SK-N-SH treated with all-trans-retinoic acid at 6 μM for 48 hours (cell line): ENCODE measurements at places on chromosomes 1 and 21.

- ATAC-seq, result no peak
Observed at GRCh38 chr1:171515741-171516140, 30.4 kb downstream of the PRRC2C start.

DNA sequence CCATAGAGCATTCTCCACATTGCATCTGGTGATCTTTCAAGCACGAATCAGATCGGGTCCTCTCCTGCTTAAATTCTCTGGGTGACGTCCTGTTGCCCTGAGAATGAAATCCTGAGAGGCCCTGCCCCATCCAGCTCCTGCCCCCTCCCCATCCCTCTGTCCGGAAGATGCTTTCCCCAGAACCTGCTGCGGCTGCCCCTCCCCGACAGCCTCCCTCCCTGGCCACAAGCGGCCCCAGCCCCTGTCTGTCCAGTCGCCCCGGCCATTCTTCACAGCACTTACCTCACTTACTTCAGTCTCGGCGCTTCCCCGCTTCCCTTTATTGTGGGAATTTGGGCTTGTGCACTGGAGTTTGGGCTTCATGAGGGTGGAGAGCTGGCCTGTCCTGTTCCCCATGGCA is 40.3 kb downstream of the TAS1R2 start:
- ATAC-seq, result no peak

DNA sequence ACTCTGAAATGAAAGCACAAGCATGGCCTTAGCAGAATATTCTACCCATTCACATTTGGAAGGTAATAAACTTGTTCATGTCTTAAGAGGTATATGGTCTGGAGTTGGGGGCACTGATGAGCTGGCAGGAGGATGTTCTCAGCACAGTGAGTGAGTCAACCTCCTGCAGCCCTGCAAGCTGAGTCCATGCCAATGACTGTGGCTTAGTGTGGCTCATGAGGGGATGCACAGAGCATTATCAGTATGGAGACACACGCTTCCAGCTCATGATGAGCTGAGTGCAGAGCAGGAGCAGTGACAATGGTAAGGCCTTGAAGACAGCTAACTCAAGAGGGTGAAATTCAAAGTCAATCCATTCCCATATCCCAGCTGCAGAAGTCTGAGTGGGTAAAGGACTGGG is 102.3 kb downstream of the TNFSF18 start:
- ATAC-seq, result peak; percentile 93

DNA sequence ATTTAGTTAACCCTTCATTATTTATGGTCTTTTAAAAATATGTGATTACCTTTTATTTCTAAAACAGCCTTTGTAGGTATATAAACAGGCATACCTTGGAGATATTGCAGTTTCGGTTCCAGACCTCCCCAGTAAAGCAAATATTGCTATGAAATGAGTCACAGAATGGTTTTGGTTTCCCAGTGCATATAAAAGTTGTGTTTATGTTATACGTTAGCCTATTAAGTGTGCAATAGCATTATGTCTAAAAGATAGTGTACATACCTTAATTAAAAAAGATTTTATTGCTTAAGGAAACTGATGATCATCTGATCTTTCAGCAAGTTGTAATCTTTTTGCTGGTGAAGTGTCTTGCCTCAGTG is 44.1 kb downstream of the XCL2 start:
- no peak for ATAC-seq

DNA sequence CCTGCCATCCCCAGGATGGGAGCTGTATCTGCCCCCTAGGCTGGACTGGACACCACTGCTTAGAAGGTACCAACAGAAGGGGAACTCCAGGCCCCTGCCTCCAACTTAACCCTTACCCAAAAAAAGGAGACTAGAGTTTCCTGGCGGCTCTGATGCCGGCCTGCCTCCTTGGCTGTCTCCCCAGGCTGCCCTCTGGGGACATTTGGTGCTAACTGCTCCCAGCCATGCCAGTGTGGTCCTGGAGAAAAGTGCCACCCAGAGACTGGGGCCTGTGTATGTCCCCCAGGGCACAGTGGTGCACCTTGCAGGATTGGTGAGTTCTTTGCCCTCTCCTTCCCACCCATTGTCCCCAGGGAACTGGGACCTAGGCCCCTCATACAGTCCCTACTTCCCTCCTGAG is 8.1 kb upstream of the LRRC71 start:
- ATAC-seq, result no peak

GRCh38 chr21:44583800-44584147 is 3.4 kb upstream of the KRTAP10-5 start:
- ATAC-seq, result no peak

GRCh38 chr1:89980605-89981004 is 14.3 kb upstream of the ZNF326 start:
- no peak for ATAC-seq

GRCh38 chr1:32332290-32333079 is 3.5 kb downstream of the MARCKSL1 start:
- no peak for ATAC-seq

GRCh38 chr21:29318354-29318753 is 19.6 kb downstream of the BACH1 start:
- ATAC-seq, result no peak

GRCh38 chr1:227753999-227754711 is 18.9 kb downstream of the SNAP47 start:
- ATAC-seq, result peak; percentile 29; the same call in 2 of the 3 replicates

GRCh38 chr1:14190508-14190907 is 408.0 kb upstream of the KAZN start:
- ATAC-seq, result no peak

DNA sequence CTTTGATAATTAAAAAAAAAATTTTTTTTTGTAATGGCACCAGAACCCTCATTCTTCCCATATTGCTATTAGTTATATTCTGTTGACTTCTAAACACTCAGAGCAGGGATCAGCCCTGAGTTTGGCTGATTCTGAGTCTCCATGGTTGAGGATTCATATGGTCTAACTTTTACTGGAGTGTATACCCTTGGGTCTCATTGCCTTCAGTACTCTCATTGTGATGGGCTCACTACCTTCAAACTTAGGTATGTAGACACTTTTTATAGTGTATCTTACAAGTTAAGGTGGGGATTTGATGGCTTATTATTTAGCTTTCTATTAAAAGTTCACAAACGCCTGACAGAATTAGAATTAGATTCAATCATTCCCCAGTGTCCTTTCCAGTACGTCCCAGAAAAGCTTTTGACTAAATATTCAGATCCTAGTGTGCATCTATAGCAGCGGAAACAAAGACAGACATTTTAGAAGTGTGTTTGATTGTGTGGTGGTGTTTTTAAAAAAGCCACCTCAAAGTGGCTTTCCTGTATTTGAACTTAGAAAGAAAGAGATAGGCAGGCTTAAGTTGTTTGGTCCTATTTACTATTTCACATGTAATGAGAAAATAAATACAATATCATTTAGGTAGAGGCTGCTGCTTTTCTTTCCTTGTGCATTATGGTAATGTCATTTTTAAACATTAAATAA is 1.4 kb downstream of the MACF1 start:
- peak; percentile 26; the same call in 2 of the 3 replicates for ATAC-seq

DNA sequence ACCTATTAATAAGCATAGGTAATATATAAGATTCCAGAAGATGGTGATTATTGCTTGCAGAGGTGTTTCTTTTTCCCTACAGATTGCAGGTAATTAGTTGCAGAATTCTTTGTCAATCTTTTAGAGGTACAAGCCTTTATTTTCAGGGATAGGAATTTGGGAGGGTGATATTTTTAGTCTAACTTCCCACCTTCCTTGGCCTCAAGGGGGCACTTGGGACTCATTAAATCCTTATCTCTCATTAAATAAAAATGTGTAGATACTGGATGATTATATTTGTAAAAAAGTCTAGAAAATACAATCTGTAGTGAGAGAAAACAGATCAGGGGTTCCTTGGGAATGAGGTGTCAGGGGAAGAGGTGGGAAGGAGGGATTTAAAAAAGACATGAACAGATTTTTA is 179.2 kb downstream of the PATJ start:
- no peak for ATAC-seq

GRCh38 chr1:167829868-167830267 is 84.1 kb downstream of the ADCY10 start:
- ATAC-seq, result no peak; the same call in 2 of the 3 replicates

GRCh38 chr21:23480591-23481270 is 2126.6 kb downstream of the MRPL39 start:
- ATAC-seq, result no peak

DNA sequence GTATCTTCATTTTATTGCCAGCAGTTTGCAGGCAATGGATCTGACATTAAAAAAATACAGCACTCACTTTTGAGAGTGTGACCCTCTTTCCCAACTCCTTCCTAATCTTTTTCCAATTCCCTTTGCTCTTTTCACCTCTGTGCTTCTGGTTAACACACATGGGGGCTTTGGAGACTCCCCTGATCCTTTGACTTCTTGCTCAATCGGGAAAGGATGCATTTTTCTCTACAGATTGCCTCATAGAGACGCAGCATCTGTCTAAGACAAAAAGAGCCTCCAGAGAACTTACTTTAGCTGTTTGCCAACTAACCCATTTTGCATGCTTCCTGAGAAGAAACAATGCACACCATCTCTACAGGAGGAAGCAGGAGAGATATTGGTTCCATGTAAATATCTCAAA is 378.3 kb downstream of the PBX1 start:
- no peak for ATAC-seq

GRCh38 chr1:34362949-34363348 is 186.2 kb downstream of the C1orf94 start:
- ATAC-seq, result no peak

DNA sequence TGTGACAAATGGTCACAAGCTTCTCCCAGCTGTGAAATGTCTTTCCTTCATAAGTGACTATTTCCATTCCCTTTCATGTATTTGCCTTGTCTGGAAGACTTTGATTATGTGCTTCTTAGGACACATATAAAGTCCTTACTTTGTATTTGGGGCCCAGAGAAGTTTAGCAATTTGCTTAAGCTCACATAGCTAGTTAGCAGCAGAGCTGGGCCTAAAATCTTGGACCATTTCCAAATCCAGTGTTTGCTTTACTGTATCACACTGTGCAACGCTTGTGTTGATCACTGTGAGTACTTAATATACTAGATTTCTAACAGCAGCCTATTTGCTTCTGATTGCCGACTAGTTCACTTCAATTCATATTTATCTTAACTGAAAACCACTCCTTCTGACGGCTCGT is 2.2 kb upstream of the KCNA3 start:
- no peak for ATAC-seq

GRCh38 chr21:17085707-17086106 is 427.1 kb upstream of the CXADR start:
- ATAC-seq, result no peak

- ATAC-seq, result no peak
Observed at GRCh38 chr1:19197845-19198244, 12.2 kb downstream of the UBR4 start.

DNA sequence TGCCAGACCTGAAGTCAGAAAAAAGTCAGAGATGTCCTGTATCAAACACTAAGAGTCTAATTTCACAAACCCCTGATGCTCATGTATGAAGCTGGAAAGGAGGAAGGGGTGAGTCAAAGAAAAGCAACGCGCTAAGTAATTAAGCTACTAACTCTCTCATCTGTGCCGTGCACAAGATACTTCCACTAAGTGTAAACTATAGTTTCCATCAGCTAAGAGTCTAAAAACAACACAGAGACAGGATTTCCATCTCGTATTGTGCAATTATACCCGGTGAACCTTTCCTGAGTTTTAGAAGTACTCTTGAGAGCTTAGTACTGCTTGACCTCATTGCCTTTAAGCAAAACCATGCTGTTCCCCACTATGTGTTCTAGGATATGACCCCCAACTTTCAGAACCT is 19.0 kb downstream of the DNALI1 start:
- peak; percentile 5 for ATAC-seq

GRCh38 chr1:54096877-54097240 is 43.5 kb downstream of the TCEANC2 start:
- no peak for ATAC-seq

DNA sequence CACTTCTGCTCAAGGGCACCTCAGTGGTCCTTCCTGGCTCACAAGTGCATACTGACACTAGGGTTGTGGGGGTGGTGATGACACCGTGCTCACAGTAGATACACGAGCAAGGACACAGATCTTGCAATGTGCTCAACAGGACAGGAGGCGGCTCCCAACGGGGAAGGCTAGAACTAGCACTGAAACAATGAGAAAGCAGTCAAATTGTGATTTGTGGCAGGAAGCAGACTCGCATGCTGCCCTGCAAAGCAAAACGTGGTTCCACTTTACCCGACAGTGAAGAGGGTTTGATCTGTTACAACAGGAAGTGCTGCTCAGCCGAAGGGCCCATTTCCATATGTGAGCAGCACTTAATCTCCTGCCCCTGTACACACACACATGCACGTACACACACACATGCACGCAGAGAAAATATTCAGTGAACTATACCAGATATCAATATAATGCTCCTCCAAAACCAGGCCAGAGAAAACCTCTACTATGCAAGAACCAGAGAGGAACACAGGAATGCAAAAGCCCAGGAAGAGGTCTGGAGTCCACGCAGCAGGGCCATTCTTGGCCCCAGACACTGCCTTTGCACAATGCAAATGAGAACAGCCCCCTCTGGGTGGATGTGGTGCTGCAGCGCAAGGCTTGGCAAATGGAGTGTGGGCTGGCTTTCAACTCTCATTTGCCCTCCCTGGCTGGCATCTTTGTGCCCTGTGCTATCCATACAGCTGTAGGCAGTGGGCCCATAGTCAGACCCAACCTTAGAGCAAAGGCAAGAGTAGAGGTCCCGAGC is 47.1 kb downstream of the KANK4 start:
- ATAC-seq, result peak; percentile 59; the same call in 2 of the 3 replicates

GRCh38 chr1:108725906-108726305 is 13.2 kb downstream of the FNDC7 start:
- no peak for ATAC-seq

GRCh38 chr1:8239306-8240023 is 78.4 kb upstream of the SLC45A1 start:
- peak; percentile 42; the same call in 2 of the 3 replicates for ATAC-seq

GRCh38 chr1:25051504-25051903 is 121.4 kb upstream of the RUNX3 start:
- no peak for ATAC-seq

- ATAC-seq, result no peak
Observed at GRCh38 chr1:243312952-243313634, 57.3 kb downstream of the SDCCAG8 start.

DNA sequence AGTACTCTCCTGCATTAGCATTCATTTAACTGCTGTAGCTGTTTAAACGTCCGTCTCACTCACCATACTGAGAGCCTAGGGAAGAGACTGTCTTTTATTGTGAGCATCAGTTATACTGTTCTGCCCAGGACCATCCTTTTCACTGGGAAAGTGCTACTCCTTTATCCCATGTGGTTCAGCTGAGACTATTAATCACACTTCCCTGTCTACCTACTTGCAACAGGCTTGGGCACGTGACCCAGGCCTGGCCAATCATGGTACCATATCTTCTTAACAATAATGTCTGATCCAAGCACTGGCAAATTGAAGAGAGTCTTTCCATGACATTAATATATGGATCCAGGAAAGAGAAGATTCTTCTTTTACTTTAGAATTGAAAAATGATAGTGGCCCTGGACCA is 108.1 kb downstream of the TM2D1 start:
- ATAC-seq, result no peak

GRCh38 chr1:41681331-41682098 is 197.0 kb upstream of the EDN2 start:
- ATAC-seq, result no peak

- no peak for ATAC-seq
Observed at GRCh38 chr1:64515427-64515826, 45.5 kb downstream of the CACHD1 start.

- peak; percentile 39 for ATAC-seq
Observed at GRCh38 chr1:215277532-215277931, 195.0 kb downstream of the KCNK2 start.

GRCh38 chr1:58528518-58528917 is 18.0 kb downstream of the OMA1 start:
- no peak for ATAC-seq

- no peak for ATAC-seq
Observed at GRCh38 chr1:35316264-35316663, 47.8 kb downstream of the ZMYM4 start.
